ENCODE measurements at places on chromosomes 5 and 9. TPM values are rescaled to one million over a fixed set of nuclear protein-coding genes. Genes with fewer than 3 reads are reported as not detected.

DNA sequence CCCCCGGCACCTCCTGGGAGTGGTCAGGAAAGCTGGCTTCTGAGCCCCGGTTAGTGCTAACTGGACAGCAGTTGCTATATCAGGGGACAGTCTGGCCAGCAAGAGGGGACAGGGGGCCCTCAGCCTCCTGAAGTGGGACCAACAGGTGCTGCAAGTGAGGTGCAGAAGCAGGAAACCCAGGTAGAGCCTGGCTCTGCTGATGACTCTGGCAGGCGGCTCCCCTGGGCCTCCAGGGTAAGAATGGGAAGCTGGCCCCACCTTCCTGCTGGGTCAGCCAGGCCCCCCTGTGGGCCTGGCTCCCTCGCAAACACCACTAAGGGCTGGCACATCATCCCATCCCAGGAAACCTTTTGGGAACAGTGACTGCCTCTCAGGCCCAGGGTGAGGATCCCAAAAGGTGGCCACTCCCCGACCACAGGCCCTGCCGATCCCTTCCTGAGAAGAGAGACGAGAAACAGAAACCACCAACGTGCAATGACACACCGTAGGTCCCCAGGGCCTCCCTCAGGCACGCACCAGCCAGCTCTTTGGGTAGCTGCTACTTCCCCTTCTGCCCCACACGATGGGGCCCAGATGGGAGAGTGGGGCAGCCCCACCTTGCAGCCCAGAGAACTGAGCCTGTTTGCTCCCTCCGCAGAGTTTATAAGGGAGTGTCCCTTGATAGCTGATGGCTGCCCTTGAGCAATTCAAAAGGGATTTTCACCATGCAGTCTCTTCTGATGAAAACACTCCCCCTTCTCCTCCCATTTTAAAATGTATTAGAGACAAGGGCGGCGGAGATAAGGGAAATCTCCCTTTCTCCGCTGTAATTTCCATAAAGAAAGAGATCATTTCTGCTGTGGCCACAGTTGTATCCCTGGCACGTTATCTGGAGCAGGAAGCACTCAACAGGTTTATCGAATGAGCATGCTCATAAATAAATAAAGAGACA is 76.8 kb downstream of the STK10 start:
- no peaks in the 10 kb centered on the region for H3K27me3 ChIP-seq
- H3K4me3 ChIP-seq, result no peak overlapping the region
- no peak for DNase-seq
- H3K36me3 ChIP-seq, result no peaks in the 10 kb centered on the region
- H3K4me1 ChIP-seq, result peaks cover 13% of the 10 kb centered on the region

SLC25A2 gene
- total RNA-seq, result 0.67 TPM

GGTA1 gene
- total RNA-seq, result not detected

STPG3 gene
- total RNA-seq, result not detected

GRCh38 chr5:3364941-3365340 is 230.7 kb upstream of the IRX1 start:
- no peak overlapping the region for H3K4me3 ChIP-seq
- no peak overlapping the region for H3K27ac ChIP-seq
- H3K27me3 ChIP-seq, result no peaks in the 10 kb centered on the region
- H3K4me1 ChIP-seq, result no peaks in the 10 kb centered on the region
- DNase-seq, result no peak

- no peaks in the 10 kb centered on the region for H3K27me3 ChIP-seq
- no peak for DNase-seq
- no peak overlapping the region for H3K27ac ChIP-seq
- no peaks in the 10 kb centered on the region for H3K4me1 ChIP-seq
- no peaks in the 10 kb centered on the region for H3K36me3 ChIP-seq
Measured at GRCh38 chr5:85472749-85473148, 1088.1 kb upstream of the EDIL3 start.

- H3K36me3 ChIP-seq, result no peaks in the 10 kb centered on the region
- peak overlapping the region; percentile 70 for H3K4me3 ChIP-seq
- peaks cover 2% of the 10 kb centered on the region for H3K4me1 ChIP-seq
- H3K27ac ChIP-seq, result peak overlapping the region; percentile 98
- no peak for DNase-seq
Measured at GRCh38 chr9:83957248-83957513, 22.8 kb downstream of the HNRNPK start.

- H3K36me3 ChIP-seq, result no peaks in the 10 kb centered on the region
- DNase-seq, result no peak
- no peak overlapping the region for H3K27ac ChIP-seq
Measured at GRCh38 chr5:170499621-170500020, 4.2 kb upstream of the KCNIP1 start.

- H3K4me1 ChIP-seq, result no peaks in the 10 kb centered on the region
- no peak for DNase-seq
- no peaks in the 10 kb centered on the region for H3K36me3 ChIP-seq
- no peak overlapping the region for H3K27ac ChIP-seq
Measured at GRCh38 chr5:114418176-114419066, 56.6 kb downstream of the KCNN2 start.

TRIM36 gene
- total RNA-seq, result 1.3 TPM

GRCh38 chr9:72794946-72795345 is 157.9 kb downstream of the ALDH1A1 start:
- no peaks in the 10 kb centered on the region for H3K36me3 ChIP-seq
- H3K27me3 ChIP-seq, result no peaks in the 10 kb centered on the region
- H3K4me3 ChIP-seq, result no peak overlapping the region
- no peak for DNase-seq

SLC6A3 gene
- total RNA-seq, result not detected

GRCh38 chr5:174482607-174483024 is 241.8 kb upstream of the MSX2 start:
- H3K36me3 ChIP-seq, result no peaks in the 10 kb centered on the region
- no peak for DNase-seq
- no peaks in the 10 kb centered on the region for H3K4me1 ChIP-seq
- no peak overlapping the region for H3K27ac ChIP-seq

DNA sequence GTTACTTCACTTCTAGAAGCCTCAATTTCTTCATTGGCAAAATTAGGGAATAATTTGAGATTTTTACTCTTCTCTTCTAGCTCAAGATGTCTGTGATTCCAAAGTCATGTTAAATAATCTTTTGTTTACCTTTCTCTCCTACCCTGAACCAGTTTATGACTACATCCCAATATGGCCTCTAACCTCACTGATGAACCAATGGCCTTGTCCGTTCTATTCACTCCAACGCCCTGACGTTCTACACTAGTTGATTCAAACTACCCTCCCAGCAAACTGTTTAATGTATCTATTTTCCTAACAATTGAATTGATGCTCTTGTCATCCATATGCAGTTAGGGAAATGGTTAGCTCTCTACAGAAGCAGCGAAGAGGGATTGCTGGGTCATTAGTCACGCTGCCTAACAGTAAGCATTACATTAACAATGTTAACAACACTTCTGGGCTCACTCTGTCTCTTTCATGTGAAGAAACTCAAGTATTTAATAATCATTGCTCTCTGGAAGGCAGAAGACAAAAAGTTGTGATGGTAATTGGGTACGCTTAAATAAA is 38.0 kb downstream of the RAPGEF1 start:
- peaks cover 39% of the 10 kb centered on the region for H3K4me1 ChIP-seq
- no peak for DNase-seq
- no peak overlapping the region for H3K27ac ChIP-seq
- no peaks in the 10 kb centered on the region for H3K27me3 ChIP-seq
- no peaks in the 10 kb centered on the region for H3K36me3 ChIP-seq
- no peak overlapping the region for H3K4me3 ChIP-seq

WDR38 gene
- not detected for total RNA-seq

ZMYND19 gene
- 66.3 TPM for total RNA-seq

IL9 gene
- not detected for total RNA-seq

DNA sequence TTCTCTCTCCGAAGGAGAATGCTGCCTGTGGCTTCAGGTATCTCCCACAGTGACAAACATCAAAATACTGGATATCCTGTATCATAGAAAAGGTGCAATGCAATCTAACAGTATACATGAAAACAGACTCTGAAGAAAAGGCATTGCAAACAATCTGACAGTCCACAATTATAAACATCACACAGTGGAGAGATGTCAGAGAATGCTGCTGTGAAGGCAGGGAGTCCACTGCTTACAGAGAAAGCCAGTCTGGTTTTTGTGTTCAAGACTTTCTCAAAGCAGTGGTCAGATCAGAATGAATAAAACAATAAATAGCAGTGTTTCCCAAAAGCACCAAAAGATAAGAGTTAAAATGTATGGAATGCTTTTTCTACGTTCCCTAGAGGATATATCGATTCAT is 28.7 kb downstream of the TTC23L start:
- peaks cover 14% of the 10 kb centered on the region for H3K4me1 ChIP-seq
- H3K36me3 ChIP-seq, result no peaks in the 10 kb centered on the region
- H3K27ac ChIP-seq, result peak overlapping the region; percentile 41
- H3K4me3 ChIP-seq, result no peak overlapping the region
- no peak for DNase-seq

- no peak overlapping the region for H3K4me3 ChIP-seq
- no peaks in the 10 kb centered on the region for H3K36me3 ChIP-seq
- peaks cover 35% of the 10 kb centered on the region for H3K4me1 ChIP-seq
- H3K27me3 ChIP-seq, result no peaks in the 10 kb centered on the region
- no peak overlapping the region for H3K27ac ChIP-seq
Measured at GRCh38 chr5:88248743-88249540, 19.7 kb downstream of the TMEM161B start.

UBAP2 gene
- total RNA-seq, result 96.2 TPM

HMGXB3 gene
- total RNA-seq, result 43.8 TPM

BSPRY gene
- 14.7 TPM for total RNA-seq

DNA sequence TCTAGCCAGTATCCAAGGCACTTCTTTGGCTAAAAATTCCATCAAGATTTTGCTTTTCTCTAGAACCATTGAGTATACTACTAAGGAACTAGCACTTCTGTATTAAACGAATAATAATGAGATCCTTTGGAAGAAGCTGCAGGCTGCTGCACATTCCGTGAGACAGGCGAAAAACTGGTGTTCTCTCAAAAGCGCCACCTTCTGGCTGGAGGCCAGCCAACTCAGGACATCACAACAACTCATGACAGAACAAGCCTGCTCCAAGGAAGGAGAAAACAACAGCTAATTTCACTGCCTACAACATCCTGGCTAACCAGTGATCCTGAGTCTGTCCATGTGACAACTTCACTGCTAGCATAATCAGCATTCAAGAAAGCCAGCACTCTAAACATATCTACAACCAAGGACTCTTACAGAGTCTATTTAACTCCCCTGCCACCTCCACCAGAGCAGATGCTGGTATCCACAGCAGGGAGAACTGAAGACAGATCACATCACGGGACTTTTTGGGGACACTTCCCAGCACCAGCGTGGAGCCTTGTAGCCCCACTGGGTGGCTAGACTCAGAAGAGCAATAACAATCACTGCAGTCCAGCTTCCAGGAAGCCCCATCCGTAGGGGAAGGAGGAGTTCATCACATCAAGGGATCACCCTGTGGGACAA is 150.5 kb downstream of the YTHDC2 start:
- H3K4me1 ChIP-seq, result no peaks in the 10 kb centered on the region
- no peak overlapping the region for H3K27ac ChIP-seq
- H3K4me3 ChIP-seq, result no peak overlapping the region
- peak; percentile 42 for DNase-seq
- H3K27me3 ChIP-seq, result no peaks in the 10 kb centered on the region

PCDHA11 gene
- not detected for total RNA-seq

HEXB gene
- 217 TPM for total RNA-seq

DNA sequence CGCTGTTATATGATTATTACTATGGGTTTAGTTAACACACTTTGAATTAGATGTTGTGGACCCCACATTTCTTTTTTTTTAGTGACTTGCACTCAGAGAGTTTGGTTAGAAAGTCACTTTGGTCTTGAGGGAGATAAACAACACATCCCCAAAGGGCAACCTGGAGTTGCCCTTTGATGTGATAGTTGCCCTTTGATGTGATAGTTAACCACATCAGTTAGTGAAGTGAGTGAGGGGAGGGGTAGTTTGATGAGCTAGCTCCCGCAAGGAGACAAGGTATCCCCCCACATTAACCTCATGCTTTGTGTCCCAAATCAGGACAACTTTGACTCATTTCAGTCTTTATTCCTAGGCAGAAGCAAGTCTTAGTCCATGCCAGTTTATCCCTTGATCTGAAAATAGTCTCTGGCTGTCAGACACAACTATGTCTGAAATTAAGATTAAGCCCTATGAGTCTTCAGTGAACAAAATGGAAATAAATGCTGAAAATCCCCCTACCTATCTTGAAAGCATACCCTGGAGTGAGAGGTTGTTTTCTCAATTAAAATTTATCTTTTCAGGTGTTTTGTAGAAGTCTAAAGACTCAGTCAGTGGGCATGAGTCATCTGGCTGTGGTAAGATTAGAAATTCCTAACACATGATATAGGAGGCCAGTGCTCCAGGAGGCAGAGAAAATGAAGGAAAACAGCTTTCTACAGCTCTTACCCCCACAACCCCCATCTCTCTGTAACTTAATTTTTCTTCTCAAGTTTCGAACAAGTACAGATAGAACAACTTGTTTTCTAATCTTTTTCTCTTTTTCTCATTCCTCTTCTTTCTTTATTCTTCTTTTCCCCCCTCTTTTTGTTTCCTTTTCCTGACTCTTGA is 208.9 kb upstream of the DMRTA1 start:
- no peaks in the 10 kb centered on the region for H3K36me3 ChIP-seq
- H3K27me3 ChIP-seq, result no peaks in the 10 kb centered on the region

SNCB gene
- not detected for total RNA-seq

CTNNA1 gene
- 392 TPM for total RNA-seq

GRCh38 chr5:136103118-136103517 is 29.5 kb upstream of the SMAD5 start:
- peaks cover 96% of the 10 kb centered on the region for H3K4me1 ChIP-seq
- H3K36me3 ChIP-seq, result no peaks in the 10 kb centered on the region
- H3K4me3 ChIP-seq, result no peak overlapping the region
- H3K27me3 ChIP-seq, result no peaks in the 10 kb centered on the region

DNA sequence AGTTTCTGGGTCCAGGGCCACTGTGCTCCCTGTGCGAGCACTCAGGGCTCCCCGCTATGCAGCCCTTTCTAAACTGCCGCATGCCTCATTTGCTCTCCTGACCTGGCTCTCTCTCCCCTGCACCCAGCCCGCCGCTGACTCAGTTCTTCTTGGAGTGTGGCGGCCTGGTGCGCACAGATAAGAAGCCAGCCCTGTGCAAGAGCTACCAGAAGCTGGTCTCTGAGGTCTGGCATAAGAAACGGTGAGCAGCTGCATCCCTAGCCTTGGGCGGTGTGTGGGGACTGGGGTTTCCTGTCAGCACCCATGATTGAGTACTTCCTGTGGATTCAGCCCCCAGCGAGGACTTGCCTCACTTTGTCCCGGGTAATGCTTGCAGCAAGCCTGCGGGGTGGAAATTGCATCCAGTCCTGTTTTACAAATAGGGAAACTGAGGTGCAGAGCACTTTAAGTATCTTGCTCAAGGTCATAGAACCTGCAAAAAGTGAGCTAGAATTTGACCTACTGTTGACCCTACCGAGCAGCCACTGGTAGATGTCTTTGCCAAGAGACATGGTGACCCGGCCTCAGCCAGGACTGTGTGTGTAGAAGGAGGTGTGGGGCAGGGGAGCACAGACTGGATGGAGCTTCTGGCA is 27.9 kb downstream of the USP20 start:
- no peaks in the 10 kb centered on the region for H3K27me3 ChIP-seq
- no peak overlapping the region for H3K4me3 ChIP-seq
- H3K4me1 ChIP-seq, result no peaks in the 10 kb centered on the region

GRCh38 chr9:129696944-129697655 is 31.7 kb downstream of the PRRX2 start:
- no peak for DNase-seq
- H3K4me1 ChIP-seq, result no peaks in the 10 kb centered on the region
- H3K27ac ChIP-seq, result no peak overlapping the region
- H3K27me3 ChIP-seq, result peaks cover 2% of the 10 kb centered on the region

All from Caco-2 (cell line).